ENCODE measurements at places on chromosomes 7 and 10.

GRCh38 chr10:43997330-43997729 is 348.6 kb upstream of the ZNF32 start:
- DNase-seq, result no peak

- no peak for DNase-seq
These were observed 165.0 kb downstream of the BAMBI start for GRCh38 chr10:28842321-28842720.

DNA sequence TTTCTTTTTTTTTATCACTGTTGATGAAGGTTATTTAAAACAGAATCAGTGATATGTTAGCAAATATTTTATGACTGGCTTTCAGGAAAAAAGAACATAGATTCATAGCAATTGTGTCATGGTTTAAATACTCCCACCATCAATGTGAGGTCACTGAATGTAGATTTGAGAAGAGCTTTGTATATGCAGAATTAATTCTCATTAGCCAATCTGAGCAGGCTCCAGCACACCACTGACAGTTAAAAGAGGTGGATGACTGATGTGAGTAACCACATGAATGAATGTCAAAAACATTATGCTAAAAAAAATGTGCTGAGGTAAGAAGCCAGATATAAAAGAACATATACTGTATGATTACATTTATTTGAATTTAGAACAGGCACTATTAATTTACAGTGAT is 174.8 kb upstream of the KAT6B start:
- DNase-seq, result no peak

GRCh38 chr10:63120554-63120953 is 12.6 kb upstream of the NRBF2 start:
- DNase-seq, result no peak

DNA sequence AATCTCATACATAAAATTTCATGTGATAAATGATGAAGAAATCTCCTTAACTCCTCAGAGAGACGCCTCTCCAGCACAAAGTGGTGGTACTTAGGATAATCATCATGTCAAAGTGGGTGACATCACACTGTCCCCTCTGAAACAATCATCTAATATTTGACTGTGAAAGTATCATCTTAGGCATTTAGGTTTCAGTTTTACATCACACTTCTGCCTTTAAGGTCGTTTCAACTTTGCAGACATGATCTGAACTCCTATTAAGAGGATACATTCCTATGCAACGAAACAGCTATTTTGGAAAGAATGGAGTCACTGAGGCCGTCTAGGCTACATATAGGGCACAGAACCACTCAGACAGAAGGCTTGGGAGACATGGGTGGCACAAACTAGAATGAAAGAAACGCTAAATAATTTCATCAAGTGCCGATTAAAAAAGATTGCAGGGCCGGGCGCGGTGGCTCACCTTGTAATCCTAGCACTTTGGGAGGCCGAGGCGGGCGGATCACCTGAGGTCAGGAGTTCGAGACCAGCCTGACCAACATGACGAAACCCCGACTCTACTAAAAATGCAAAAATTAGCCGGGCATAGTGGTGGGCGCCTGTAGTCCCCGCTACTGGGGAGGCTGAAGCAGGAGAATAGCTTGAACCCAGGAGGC is 2.0 kb downstream of the VOPP1 start:
- no peak for DNase-seq

- DNase-seq, result no peak
These were observed 42.3 kb upstream of the UBE3C start for GRCh38 chr7:157096286-157097055.

DNA sequence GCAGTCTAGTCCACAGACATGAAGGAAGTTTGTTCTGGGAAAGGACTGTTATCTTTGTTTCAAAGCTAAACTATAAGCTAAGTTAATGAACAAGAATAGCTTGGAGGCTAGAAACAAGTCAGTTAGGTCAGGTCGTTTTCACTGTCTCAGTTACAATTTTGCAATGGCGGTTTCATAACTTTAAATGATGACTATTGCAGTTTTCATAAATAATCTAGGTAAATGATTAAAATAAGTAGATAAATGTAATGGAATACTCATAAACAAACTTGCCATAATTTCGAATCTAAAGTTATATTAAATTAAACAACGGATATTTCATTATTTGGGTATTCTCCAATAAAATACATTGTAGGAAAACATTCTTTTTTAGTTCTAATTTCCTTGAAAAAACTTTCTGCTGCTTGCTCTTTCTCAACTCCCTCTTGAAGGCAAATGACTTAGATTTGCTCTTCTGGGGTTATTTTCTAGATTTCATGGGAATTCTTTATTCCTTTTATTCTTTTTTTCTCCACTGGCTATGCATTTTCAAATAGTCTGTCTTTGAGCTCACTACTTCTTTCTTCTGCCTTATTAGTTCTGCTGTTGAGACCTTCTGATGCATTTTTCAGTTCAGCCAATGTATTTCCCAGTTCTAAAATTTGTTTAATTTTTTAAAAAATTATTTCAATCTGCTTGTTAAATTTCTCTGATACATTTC is 103.8 kb upstream of the APBB1IP start:
- DNase-seq, result no peak

DNA sequence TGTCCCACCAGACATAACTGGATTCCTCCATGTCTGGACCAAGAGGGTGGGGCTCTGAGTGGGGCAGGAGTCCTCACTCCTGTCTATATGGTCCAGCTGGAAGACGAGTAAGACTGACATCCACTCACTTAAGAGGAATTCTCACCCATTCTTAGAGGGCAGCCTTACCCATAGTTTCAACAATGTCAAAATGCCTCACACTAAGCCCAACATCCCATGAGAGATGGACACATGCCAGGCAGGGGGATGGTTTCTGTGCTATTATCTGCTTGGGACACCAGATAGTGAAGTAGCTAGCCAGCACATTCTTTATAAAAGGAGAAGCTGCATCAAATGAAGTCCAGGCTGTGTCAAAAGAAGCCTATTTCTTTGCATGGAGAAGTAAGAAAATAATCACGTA is 4.7 kb upstream of the LANCL2 start:
- no peak for DNase-seq

- DNase-seq, result no peak
These were observed 5.9 kb upstream of the OR2A25 start for GRCh38 chr7:144063710-144064109.

DNA sequence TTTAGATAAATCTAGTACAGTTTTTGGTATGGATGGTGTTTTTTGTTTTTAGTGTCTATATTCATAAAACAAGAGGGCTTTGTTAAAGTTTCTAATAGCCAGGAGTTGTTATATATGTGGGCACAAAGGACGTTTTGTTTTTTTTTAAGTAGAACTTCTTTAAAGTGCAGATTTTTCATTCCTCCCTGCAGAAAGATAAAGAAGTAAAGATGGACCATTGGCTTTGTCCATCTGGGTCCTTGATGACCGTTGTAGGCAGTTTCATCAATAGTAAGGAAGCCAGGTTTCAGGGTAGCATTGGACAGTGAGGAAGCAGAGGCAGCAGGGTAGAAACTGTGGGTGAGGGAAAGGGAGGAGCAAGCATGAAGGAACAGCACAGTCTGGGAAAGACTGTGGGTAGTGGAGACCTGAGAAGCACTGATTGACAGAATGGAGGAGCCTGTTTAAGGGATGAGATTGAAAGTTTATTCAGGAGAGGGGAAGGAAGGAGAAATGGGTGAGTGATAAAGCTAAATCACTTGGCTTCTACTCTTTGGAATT is 5.3 kb downstream of the CALU start:
- DNase-seq, result no peak

- DNase-seq, result no peak
These were observed 9.6 kb upstream of the MYPN start for GRCh38 chr10:68099736-68100135.
